ENCODE measurements at places on chromosomes 12 and 14.

GRCh38 chr14:59254146-59254910 is 65.9 kb downstream of the DAAM1 start:
- peak; percentile 91 for DNase-seq

DNA sequence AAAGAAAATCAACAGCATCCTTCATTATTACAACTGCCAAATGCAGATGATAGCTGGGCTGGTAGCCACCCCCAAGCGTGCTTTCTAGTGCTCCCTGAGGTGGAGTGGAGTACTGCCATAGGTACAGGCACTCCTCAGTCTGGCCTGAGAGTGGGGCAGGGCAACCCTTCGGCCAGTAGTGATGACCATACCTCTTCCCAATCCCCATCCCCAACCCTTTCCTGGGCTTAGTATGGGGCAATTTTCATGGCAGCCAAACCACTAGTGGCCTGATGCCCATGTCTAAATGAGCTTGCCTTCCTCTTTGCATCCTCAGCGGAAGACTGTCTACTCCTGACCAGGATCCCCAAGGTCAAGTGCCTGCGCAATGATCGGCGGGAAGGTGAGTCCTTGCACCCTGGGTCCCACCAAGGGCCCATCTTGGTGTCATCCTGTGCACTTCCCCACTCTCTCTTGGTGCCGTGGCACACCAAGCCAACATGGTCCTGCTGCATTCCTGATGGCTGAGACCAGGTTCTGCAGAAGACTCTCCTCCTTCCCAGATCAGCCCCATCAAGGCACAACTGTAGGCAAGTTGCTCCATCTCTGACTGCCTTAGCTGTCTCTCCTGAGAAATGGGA is 65.8 kb downstream of the GALNT16 start:
- no peak for DNase-seq

GRCh38 chr14:83172363-83172762 is 1638.7 kb upstream of the SEL1L start:
- DNase-seq, result peak; percentile 12

GRCh38 chr12:114444422-114445279 is 38.7 kb upstream of the TBX5 start:
- no peak for DNase-seq

GRCh38 chr12:129570796-129571400 is 332.9 kb downstream of the TMEM132D start:
- DNase-seq, result no peak

DNA sequence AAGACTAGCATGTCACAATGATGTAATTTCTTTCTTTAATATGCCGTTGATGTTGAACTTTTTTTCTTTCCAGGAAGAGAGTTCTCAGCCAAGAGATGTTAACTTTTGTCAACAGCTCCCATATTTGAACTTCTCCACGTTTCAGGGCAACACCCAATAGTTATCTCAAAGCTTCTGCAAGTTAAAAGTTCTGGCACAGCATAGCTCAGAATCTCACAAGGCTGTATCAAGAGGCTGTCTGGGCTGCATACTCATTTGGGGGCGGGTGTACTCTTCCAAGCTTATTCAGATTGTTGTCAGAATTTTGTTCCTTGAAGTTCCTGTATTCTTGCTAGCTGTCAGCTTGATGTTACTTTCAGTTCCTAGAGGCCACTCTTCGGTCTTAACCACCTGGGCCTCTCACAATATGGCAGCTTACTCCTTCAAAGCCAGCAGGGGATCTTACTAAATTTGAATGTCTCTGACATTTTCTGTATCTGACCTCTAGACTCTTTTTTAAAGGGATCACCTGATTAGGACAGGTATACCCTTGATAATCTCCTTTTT is 38.9 kb downstream of the KCNC2 start:
- DNase-seq, result no peak

DNA sequence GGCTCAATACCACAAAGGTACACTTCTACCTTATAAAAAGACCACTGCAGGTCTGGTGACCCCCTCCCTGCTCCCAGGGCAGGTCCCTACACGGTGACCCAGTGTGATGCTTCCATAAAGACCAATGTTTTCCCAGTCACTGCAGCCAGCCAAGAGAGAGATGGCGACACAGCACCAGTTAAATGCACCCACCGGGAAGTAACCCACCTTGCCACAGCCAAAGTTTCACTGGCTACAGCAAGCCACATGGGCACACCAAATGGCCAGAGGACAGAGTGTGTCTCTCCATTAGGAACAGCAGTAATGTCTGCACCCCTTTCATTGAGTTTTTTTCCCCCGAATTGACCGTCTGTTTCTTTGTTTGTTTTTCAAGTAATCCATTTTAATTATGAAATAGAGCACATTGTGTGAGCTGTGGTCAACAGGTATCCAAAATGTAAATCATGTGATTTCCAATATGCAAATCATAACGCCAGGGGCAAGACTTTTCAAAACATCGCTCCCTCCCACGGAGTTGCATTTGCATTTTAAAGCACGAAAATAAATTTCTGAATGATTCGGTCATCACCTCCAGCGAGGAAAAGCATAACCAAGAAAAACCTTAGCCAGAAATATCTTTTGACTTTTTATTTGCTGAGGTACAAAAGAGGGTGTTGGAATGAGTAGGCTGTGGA is 48.9 kb upstream of the EML1 start:
- DNase-seq, result peak; percentile 30

- DNase-seq, result no peak
Measured at GRCh38 chr12:124703856-124704255, 136.4 kb upstream of the NCOR2 start.

DNA sequence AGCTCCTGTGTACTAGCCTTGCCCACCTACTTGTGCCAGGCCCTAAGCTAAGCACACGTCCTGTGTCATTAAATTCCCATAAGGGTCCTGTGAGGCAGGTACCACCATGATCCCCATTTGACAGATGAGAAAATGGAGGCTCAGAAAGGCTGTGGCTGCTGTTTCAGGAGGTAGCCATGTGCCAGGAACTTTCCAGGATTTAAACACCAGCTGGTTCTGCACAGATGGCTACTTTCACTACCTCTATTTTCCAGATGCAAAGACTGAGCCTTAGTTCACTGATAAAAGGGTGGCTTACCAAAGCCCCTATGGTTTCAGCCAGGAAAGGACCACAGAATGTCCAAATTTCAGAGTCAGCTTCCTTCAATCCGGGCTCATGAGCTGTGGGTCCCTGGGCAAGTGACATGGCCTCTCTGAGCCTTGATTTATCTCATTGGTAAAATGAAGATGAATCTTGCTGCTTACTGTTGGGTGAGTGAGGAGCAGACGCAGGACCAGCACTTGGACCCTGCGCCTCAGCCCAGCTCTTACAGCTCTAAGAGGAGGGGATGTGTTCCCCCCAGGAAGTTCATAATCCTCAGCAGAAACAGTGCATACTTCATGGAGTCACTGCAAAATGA is 23.5 kb downstream of the CMKLR1 start:
- DNase-seq, result no peak

GRCh38 chr12:56469007-56469930 is 891 bp downstream of the SPRYD4 start:
- DNase-seq, result no peak

- DNase-seq, result no peak
Measured at GRCh38 chr12:133130808-133131128, 341 bp downstream of the ZNF10 start.

DNA sequence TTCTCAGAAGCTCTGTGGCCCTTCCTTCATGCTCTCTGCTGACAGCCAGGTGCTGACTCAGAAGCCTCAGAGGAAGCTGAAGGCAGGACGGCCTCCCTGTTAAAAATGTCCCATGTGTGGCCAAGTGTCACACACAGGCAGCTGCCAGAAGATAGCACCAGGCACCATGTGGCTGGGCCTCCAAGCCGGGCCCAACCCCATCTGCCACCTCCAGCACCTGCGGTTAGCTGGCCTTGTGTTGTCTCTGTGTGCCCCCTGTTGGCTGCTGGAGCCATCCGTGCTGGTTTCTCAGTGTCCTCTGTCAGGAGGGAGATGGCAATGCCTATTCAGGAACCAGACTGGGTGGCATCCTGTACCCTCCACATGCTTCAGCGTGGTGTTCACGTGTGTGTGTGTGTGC is 63.2 kb downstream of the TSPAN11 start:
- no peak for DNase-seq

GRCh38 chr14:69473260-69473659 is 11.3 kb upstream of the PLEKHD1 start:
- DNase-seq, result no peak

DNA sequence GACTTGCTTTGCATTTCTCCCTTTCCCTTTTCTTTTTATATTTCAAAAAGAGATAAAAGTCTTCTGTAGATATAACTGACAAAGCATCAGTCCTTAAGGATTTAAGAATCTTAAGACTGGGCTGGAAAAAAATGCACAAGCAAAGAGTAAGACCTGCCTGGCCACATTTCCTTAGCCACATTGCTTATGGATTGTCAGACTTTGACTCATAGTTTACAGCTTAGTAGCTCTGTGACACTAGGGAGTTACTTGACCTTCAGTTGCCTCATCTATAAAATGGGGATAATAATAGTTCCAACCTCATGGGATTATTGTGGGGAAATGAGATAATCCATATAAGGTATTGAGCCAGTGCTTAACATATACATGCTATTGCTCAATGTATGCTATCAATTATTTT is 66.4 kb upstream of the STK38L start:
- DNase-seq, result peak; percentile 74

DNA sequence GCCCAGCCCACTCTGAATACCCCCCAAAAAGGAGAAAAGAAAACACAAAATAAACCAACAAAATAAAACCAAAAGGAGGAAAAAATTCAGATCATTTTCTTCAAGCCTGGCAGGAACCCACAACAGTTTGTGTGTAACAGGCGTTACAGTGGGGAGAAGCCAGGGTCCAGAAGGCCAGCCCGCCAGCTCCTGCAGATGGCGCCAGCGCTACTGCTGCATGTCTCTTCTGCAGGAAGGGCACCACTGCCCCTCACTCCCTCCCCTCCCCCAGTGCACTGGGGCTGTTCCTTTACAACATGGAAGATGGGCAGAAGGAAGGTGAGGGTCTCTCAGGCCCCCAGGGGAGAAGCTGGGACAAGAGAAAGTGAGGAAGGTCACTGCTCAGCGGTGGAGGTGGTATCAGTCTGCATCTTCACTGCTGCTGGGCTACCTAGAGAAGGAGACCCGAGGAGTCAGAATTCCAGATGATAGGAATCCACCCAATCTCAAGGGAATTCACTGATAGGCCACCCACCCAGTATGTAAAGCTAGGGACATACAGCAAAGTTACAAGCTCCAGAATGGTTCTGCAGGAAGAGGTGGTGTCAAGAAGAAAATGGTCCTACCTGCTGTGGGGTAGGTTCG is 2.3 kb upstream of the NOP2 start:
- DNase-seq, result no peak

GRCh38 chr12:79650440-79650839 is 40.3 kb downstream of the PAWR start:
- DNase-seq, result no peak

- no peak for DNase-seq
Measured at GRCh38 chr14:21069388-21070082, 569 bp upstream of the ARHGEF40 start.

GRCh38 chr14:92687681-92688433 is 60.6 kb downstream of the LGMN start:
- DNase-seq, result no peak

- no peak for DNase-seq
Measured at GRCh38 chr12:47293406-47293805, 213.6 kb upstream of the AMIGO2 start.

DNA sequence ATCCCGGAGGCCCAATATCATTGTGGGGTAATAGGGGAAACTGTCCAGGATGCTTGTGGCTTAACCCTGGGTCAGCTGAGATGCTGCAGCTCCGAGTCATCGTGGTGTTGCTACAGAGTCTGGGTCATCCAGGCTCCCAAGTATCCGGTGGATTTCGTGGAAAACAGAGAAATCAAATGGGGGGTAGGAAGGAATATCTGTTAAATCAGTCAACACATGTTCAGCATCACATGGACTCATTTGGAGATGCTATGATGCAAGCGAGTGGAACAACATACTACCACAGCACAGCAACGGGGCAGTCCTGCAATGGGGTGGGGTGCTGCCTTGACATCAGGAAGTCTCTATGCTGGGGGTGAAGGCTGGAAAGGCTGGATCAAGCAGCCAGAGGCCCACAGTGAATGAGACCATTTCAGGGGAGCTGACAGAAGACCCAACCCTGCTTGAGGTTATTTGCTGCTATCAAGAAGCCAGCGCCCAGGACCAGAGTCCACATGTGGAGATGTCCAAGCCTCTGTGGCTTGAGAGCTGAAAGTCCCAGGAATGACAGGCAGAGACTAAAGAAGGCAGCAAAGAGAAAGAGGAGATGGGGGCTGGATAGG is 22.9 kb downstream of the VDR start:
- peak; percentile 97 for DNase-seq

- DNase-seq, result peak; percentile 90
Measured at GRCh38 chr12:48956279-48957140, 777 bp downstream of the ARF3 start.

- DNase-seq, result no peak
Measured at GRCh38 chr14:99023371-99023770, 248.6 kb downstream of the BCL11B start.

- DNase-seq, result no peak
Measured at GRCh38 chr12:116159593-116160200, 117.8 kb downstream of the MED13L start.

Data from fibroblast of skin of left quadriceps (primary cell).